ENCODE measurements at places on chromosomes 16 and 17.

DNA sequence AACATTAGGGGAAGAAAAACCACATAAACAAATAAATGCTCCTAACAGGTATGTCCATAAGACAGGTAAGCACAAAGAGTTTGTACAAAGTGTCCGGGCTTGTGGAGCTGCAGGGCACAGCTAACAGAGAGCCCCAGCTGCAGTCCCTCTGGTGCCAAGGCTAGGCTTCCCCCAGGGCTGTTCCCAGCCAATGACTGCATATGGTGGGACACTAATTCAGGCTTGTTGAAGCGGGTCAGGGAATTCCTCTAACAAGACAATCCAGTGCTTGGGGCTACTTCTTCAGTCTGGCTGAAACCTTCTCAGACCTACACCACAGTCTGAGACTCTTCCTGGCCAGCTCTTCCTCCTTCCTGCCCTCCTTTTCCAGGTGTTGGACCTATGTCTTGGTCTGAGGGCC is 51.7 kb upstream of the ALDH3A1 start:
- no peak for DNase-seq

- no peak for DNase-seq
These were observed 41.2 kb upstream of the HAS3 start for GRCh38 chr16:69064124-69064763.

DNA sequence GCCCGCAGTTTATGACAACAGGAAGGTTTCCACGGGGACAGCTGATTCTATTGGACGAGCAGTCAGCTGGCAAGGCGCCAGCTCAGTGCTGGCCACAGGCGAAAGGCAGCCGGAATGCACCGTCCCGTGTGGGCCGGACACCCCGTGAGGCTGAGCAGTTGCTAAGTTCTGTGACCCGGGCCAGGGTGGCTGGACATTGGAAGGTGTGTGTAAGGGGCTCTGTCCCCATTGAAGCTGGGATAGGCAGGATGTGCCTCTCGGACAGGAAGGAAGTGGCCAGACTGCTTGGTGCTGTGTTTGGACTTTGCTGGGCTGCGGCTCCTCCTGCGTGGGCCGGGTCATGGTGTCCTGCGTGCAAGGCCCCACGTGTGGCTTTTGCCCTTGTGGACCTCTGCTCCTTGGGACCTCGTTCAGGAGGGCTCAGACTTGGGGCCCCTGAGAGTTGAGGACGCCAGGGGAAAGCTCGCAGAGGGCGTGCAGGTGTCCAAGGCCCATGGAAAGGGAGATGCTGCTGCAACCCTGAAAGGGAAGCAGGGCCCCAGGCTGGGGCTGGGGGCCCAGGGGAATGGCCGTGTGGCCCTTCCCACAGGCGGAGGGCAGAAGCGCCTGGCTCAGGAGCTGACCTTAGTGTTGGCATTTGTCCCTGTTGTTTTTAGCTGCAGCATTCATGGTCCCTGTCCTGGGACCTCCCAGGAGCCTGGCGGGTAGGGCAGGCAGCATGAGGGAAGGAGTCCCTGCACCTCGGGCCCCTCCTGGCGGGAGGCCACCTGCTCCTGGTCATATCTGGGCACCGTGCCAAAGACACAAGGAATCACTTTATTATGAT is 10.0 kb downstream of the BAIAP2 start:
- peak; percentile 77 for DNase-seq

DNA sequence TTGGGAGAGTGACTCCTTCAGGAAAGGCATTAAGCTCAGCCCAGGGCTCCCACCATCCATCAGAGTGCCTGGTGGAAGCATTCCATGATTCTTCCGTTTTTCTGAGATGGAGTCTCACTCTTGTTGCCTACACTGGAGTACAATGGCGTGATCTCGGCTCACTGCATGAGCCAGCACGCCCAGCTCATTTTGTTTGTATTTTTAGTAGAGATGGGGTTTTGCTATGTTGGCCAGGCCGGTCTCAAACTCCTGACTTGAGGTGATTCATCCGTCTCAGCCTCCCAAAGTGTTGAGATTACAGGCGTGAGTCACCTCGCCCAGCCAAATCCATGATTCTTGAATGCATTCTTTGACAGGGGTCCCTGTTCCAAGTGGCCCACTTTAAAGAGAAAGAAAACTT is 23.1 kb downstream of the MIS12 start:
- no peak for DNase-seq

- no peak for DNase-seq
These were observed 58.1 kb downstream of the TOX3 start for GRCh38 chr16:52488837-52489289.

DNA sequence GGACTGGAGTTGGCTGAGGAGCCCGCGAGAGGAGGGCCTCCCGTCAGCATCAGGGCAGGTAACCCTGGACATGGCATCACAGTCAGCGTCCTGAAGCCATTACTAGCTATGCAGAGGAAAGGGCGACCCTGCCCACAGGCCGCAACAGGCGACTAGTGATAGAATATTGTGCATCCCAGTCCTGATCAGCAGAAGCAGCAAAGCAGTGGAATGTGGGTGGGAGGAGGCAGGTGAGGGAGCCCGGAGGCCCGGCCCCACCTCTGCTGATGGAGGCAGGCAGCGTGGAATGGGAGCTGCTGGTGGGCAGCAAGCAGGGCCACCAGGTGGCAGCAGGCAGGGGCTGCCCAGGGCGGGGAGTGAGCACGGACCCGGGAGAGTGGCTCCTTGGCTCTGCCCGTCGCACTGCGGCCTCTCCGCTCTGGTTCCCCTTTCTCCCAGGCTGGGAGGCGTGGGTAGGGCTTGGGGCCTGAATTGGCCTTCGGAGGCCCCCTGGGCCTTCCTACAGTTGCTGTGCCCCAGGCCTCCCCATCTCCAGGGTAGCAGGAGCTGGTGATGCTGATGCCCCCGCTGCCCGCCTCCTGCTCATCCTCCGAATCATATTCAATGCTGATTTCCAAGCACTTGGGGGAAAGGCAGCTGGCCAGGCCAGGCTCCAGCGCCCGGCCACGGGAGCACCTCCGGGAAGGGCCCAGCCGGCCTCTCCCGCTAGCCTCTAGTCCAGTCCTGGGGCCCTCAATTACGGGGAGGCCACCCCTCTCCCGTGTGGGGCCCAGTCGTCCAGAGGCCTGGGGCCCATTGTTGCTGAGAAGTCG is 20.2 kb downstream of the TSPOAP1 start:
- DNase-seq: peak; percentile 62

DNA sequence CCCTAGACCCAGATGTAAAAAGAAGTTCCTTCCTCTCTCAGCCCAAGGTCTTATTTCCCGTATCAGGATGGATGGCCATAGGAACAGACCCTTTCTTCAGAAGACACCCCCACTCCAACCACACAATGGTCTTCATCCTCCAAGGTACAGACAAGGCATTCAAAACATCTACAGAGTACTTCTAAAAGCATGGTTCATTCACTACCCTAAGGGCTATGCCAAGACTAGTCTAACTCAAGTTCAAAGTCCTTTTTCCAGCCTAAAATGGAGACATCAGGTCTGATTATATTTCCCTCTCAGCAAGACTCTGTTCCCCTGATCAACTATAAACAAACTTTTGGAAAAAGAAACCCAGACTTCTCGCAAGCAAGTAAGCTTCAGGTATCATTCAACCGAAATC is 388.9 kb downstream of the NPIPA8 start:
- DNase-seq: no peak

DNA sequence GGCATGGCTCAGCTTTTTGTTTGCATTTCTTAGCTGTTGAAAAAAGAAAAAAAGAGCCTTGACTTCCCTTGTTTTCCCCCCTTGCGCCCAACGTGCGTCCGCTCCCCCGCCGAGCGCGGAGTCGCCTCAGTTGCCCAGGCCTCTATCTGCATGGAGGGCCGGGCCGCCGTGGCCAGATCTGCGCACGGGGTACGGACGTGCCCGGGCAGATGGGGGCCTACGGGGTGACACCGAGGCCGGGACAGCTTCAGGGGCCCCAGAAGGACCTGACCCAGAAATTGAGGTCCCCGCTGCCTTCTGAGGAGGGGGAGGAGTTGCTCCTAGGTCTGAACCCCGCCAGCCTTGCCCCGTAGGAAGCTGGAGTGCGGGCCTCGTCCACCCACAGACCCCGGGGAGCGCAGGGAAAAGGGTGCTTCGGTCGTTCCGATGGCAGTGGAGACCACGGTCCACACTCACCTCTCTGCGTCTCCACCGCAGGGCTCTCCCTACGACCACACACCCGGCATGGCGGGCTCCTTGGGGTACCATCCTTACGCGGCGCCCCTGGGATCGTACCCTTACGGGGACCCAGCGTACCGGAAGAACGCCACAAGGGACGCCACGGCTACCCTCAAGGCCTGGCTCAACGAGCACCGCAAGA is 1.5 kb downstream of the IRX5 start:
- DNase-seq: no peak

DNA sequence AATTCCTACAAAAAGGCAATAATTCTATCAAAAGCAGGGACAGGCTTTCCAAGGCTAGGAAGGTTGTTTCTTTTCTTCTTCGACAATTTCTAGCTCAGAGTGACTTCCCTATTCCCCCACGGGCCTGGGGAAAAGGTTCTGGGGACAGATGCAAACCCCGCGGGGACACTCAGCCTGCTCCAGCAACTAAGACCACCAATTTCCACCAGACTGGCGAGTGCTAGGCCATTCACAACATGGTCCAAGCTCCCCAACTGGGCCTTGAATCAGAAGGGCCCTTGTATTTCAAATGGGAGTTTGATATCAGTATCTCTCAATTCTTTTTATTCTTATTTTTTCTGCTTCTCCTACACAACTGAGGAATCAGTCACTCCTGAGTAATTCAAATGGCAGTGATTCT is 86.7 kb downstream of the USP31 start:
- no peak for DNase-seq

- peak; percentile 82 for DNase-seq
These were observed 5.9 kb upstream of the CD68 start for GRCh38 chr17:7573324-7574080.

DNA sequence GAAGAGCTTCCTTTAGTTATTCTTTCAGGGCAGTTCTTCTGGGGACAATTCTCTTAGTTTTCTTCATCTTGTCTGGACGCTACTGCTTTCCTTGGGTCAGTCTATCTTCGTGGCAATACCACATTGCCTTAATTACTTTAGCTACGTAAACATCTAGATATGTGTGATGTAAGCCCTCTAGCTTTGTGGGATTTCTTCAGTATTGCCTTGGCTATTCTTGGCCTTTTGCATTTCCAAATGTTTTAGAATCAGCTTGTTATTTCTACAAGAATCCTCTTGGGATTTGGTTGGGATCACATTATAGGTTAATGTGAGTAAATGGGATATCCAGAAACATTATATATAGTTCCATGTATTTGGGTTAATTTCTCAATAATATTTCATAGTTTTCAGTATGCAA is 9.0 kb upstream of the ST6GALNAC2 start:
- no peak for DNase-seq

GRCh38 chr16:72210072-72210471 is 38.1 kb upstream of the PMFBP1 start:
- DNase-seq: no peak

GRCh38 chr16:75919664-75920063 is 193.4 kb upstream of the CPHXL start:
- no peak for DNase-seq

DNA sequence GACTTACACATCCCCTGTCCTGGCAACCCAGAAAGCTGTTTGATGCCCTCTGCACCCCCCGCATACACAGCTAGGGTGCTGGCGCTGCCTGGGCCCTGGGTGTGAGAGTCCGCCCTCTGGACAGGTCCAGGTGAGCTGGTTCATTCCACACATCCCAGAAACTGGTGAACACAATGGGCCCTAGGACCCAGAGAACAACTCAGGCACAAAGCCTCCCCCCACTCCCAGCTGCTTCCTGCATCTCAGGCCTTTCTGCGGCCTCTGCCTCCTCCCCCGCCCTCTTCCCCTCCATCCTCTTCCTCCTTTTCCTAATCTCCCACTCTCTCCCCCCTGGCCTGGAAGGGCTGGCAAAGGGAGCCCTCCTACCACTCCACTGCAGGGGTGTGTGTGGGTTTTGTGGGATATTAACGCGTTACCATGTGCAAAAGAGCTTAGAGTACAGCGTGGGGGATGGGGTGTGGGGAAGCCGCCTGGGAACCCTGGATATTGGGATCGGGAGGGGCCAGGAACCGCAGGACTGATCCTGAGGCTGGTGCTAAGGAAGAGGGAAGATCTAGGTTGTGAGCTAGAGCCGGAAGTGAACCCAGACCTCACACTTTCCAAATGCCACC is 1.6 kb upstream of the PPP1R9B start:
- peak; percentile 85 for DNase-seq

- DNase-seq: no peak
These were observed 44.8 kb downstream of the RNF157 start for GRCh38 chr17:76195281-76196096.

GRCh38 chr17:40915199-40915661 is 22.2 kb downstream of the KRT23 start:
- no peak for DNase-seq

- no peak for DNase-seq
These were observed 28.1 kb downstream of the HEATR3 start for GRCh38 chr16:50093607-50094539.

- DNase-seq: no peak
These were observed 210.4 kb upstream of the CHMP6 start for GRCh38 chr17:80781211-80781610.

- DNase-seq: peak; percentile 50
These were observed 821 bp downstream of the SOCS7 start for GRCh38 chr17:38352245-38353085.

DNA sequence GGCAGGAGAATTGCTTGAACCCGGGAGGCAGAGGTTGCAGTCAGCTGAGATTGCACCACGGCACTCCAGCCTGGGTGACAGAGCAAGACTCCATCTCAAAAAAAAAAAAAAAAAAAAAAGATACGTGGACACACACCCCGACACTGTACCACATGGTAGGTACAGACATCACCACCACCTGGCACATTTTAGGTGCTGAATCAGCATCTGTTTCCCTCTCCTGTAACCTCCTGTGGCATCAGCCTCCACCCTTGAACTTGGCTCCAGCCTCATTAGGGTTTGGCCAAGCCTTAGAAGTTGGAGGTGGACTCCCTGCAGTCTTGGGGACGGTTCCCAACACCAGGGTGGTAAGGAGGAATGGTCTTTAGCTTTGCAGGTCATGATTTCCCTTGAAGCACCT is 46.0 kb downstream of the XYLT1 start:
- no peak for DNase-seq

DNA sequence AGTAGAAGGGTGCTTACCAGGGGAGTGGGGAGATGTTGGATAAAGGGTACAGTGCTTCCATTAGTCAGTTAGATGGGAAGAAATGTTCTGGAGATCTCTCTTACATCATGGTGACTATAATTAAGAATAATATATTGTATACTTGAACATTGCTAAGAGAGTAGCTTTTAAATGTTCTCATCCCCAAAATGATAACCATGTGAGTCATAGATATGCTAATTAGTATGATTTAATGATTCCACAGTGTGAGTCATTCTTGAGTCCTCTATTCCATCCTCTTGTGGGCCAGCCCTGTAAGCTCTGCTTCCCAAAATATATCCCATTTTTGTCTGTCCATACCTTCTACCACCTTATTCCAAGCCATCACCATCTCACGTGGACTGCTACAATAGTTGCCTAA is 80.6 kb upstream of the CDH11 start:
- DNase-seq: no peak

- no peak for DNase-seq
These were observed 20.0 kb downstream of the FBXO47 start for GRCh38 chr17:38947189-38947588.

GRCh38 chr16:8915722-8916301 is 33.7 kb downstream of the LITAFD start:
- no peak for DNase-seq

GRCh38 chr16:88014954-88015805 is 63.9 kb downstream of the BANP start:
- DNase-seq: no peak

Measured in BE2C (cell line).